Fibroblast of the conjunctiva (primary cell): ENCODE measurements at places on chromosomes 16 and 17.

- DNase-seq, result no peak
These were observed 15.5 kb upstream of the TMEM94 start for GRCh38 chr17:75440738-75441448.

DNA sequence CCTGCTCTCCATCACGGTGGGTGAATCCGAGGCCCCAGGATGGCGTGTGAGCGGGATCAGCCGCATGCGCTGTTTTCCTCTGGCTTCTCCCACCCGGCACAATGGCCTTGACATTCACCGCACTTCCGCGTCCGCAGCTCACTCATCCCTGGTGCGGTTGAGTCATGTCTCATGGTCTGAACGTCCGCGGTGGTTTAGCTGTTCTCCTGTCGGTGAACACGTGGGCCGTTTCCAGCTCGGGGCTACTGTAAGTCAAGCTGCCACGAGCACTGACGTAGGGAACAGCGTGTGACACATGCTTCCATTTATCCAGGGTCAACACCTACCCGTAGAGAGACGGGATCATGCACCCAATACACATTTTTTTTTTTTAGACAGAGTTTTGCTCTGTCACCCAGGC is 15.3 kb upstream of the CACNA1H start:
- DNase-seq, result peak; percentile 10

DNA sequence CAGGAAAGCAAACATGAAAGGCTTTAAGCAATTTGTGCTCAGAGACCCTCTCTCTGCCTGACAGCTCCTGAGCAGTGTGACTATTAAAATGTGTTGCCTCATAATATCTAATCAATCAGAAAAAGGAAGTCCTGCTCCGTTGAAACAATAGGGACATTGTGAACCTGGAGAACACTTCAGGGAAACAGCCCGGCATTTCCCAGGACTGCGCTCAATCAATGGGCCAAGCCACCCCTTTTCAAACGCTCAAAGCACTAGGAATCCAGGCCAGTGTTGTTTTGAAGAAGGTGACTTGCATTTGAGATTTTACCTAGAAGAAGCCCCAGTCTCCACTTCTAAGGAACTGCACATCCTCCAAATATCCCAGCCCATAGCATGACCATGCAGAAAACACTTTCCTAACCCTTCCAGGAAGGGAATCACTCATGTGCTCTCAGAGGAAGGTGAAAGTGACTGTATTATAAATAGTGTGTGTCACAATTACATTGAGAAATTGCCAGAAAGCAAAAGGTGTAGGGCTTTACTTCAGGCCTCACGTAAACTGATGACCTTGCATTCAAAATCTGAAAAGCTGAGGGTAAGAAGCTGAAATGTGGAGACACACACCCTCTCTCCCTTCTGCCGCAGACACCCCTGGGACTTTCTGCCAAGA is 19.4 kb downstream of the CDRT4 start:
- DNase-seq, result no peak

DNA sequence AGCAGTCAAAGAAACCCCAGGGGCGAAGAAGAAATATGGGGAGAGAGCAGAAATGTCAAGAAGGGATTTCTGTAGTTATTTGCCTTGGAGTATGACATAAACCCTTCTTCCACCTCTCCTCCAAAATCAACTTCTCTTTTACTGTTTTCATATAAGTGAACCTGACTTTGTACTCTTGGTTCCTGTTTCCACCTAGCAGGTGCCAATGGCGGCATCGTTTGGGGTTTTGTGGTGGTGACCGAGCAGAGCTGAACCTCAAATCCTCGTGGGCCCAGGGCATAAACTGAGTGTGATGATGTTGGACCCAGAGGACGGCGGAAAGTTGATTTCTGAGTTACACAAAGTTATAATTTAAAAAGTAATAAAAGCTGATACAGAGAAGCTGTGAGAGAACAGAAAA is 39.6 kb upstream of the PSMD7 start:
- DNase-seq, result no peak

DNA sequence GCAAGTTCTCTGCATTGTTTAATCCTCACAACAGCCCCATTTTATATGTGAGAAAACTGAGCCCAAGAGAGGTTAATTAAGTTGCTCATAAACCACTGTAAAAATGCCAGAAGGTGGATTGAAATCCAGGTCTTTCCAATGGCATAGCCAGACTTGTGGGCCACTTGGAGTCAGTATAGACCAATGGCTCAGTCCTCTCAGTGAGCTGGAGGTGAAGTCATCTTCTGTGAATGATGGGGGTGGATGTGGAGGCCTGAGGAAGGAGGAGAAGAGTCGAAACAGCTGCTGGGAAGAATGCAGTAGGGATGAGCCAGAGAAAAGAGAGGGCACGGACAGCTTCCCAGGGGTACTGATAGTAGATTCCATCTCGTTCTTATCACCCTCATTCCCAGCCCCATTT is 213.4 kb downstream of the SOX9 start:
- DNase-seq, result no peak

GRCh38 chr16:61024180-61024900 is 1011.9 kb downstream of the CDH8 start:
- no peak for DNase-seq

- DNase-seq, result peak; percentile 84
These were observed 10.2 kb upstream of the CENPT start for GRCh38 chr16:67857547-67858233.

GRCh38 chr17:6596941-6597340 is 40.6 kb upstream of the PITPNM3 start:
- DNase-seq, result no peak

DNA sequence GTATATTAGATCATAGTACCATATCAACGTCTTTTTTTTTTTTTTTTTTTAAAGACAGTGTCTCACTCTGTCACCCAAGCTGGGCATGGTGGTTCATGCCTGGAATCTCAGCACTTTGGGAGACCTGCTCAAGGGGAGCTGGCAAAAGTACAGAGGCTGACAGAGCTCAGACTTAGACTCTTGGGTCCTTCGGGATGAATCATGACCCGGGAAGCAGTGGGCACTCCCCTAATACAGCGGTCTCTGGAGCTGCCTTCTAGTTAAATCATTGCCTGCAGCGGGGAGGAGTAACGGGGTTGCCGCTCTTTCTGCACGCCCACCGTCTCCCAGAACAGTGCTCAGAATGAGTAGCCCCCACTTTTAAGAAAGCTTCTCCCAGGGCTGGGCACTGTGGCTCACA is 174.4 kb downstream of the CPPED1 start:
- DNase-seq, result no peak

GRCh38 chr17:75521951-75522727 is 3.4 kb upstream of the LLGL2 start:
- no peak for DNase-seq

- DNase-seq, result no peak
These were observed 4.5 kb downstream of the CD300C start for GRCh38 chr17:74541176-74542111.

GRCh38 chr17:75065562-75066151 is 18.6 kb downstream of the KCTD2 start:
- DNase-seq, result no peak

DNA sequence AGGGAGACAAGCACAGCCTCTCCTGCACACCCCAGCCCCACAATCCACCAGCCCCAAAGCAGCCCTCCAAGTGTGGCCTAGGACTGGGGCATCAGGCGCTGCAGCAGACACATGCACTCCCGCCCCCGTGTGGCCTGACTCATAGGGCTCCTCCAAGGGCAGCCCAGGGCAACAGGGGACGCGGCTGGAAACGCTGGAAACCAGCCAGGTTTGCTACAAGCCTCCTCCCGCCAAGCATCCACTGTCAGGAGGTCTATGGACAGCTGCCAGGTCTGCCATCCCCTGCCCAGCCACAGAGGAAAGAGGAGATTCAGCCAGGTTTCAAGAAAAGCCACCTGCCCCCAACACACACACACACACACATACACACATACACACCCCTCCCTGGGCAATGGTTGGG is 25.8 kb downstream of the SRCIN1 start:
- DNase-seq, result peak; percentile 22

DNA sequence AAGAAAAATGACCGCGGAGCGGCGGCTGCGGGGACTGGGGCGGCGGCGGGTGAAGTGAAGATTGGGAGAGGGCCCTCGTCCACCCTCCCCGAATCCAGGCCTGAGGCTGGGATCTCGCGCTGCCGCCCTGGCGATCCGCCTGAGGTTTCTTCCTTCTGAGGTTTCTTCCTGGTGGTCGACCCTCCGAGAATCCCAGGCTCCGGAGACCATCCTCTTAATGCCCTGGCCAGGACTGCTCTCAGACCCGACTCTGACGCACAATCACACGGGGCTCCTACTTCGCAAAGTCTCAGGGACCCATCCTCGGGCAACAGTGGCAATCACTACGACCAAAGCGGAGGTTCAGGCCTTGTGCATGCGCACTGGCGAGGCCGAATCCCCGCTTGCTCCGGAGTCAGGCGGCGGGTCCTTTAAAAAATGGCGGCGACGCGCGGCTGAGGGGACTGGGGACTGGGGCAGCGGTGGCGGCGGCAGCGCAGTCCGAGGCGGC is 18.0 kb upstream of the KCNJ18 start:
- no peak for DNase-seq

- no peak for DNase-seq
These were observed 20.5 kb downstream of the SRCIN1 start for GRCh38 chr17:38585056-38585917.

GRCh38 chr16:51305337-51305736 is 154.3 kb upstream of the SALL1 start:
- DNase-seq, result no peak

- DNase-seq, result peak; percentile 60
These were observed 889 bp upstream of the ZNF423 start for GRCh38 chr16:49856672-49857330.

GRCh38 chr16:10558305-10558704 is 22.1 kb downstream of the EMP2 start:
- DNase-seq, result no peak

- no peak for DNase-seq
These were observed 11.2 kb downstream of the SLC16A3 start for GRCh38 chr17:82239926-82240505.

DNA sequence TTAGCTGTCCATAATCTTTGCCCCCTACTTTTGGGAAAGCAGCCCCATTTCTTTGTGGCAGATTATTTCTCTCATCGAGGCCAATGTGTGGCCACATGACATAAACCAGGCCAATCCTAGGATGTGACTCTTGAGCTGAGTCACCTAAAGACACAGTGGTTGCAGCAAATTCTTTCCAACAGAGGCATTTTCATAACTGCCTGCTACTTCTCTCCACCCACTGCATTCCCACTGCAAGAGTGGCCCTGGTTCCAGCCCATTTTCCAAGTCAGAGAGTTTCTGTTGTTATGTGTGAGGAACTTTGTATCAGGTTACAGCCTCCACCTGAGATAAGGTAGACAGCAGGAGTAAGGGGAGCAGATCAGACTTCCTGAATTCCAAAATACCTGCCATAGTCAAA is 195.2 kb downstream of the RGS9 start:
- no peak for DNase-seq

- DNase-seq, result no peak
These were observed 41.1 kb upstream of the DHX8 start for GRCh38 chr17:43442711-43443110.

- no peak for DNase-seq
These were observed 463 bp downstream of the TOP2A start for GRCh38 chr17:40417258-40417608.

DNA sequence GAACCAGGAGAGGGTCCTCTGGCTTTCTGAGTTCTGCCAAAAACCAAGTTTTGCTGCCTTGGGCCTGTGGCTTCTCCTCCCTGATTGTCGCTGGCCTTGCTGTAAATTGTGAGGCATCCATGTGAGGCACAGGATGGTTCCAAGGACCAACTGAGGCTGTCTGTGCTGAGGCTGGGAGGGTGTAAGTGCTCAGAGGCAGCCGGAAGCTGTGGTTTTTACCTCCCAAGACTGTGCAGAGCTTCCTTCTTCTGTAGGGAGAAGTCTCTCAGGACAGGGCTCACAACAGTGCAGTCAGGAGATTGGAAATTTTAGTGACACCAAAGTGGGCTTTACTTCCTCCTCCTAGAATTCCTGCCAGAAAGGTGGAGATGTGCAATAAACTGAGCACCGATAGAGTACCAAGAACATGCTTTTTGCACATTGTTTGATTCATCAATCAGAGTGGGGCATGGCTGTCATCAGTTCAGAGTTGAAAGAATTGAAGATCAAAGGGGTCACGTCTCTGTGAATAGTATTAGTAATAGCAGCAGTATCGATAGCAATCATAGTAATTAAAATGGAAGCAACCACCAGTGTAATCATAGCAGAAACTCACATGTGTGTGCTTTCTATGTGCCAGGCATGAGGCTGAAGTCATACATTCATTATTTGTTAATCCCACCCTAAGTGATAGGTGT is 467.1 kb downstream of the WWOX start:
- DNase-seq, result no peak

DNA sequence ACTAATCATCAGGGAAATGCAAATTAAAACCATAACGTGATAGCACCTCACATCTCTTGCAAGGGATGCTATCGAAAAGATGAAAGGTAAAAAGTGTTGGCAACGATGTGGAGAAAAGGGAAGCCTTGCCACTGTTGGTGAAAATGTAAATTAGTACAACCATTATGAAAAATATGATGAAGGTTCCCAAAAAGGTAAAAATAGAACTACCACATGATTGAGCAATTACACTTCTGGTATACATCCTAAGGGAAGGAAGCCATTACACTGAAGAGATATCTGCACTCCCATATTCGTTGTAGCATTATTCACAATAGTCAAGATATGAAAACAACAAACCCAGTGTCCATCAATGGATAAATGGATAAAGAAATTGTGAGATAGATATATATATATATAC is 21.5 kb downstream of the ABCA10 start:
- DNase-seq, result no peak

- no peak for DNase-seq
These were observed 7.4 kb downstream of the CBFB start for GRCh38 chr16:67036323-67036741.

DNA sequence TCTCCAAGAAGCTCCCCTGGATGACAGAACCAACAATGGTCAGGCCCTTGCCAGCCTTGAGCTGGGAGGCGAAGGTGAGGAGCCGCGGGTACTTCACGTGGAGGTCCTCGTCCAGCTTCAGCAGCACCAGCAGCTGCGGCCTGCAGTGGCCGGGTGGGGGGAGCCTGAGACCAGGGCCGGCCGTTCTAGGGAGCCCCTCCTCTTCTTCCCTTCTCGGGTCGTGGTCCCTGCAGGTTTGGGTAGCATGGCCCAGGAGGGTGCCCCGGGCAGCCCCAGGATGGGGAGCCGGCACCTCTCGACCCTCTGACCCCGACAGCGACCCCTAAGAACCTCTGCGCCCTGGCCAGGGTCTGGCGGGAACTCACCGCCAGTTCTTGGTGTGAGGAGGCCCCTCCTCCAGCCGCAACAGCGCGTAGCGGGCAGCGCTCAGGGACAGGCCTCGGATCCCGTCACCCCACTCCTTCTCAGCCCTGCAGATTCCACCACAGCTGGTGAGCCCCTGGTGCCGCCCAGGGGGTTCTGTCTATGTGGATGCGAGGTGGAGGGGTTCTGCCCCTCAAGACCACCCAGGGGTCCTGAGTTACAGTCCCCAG is 3.1 kb upstream of the LCAT start:
- DNase-seq, result no peak
